ENCODE measurements at places on chromosomes 7 and 10.
A peak's percentile ranks its signal among the peaks of the same experiment; 100 is the strongest.

- H3K36me3 ChIP-seq = no peaks in the 10 kb centered on the region
- H3K27ac ChIP-seq = peak overlapping the region; percentile 59
- no peaks in the 10 kb centered on the region for H3K27me3 ChIP-seq
- DNase-seq = peak; percentile 45
- peak overlapping the region; percentile 49 for H3K4me3 ChIP-seq
Observed at GRCh38 chr10:48656241-48656913, 28.3 kb upstream of the WDFY4 start.

GRCh38 chr7:18555968-18556367 lies 60.4 kb downstream of the HDAC9 start:
- no peaks in the 10 kb centered on the region for H3K4me1 ChIP-seq
- H3K27me3 ChIP-seq = no peaks in the 10 kb centered on the region
- no peak overlapping the region for H3K27ac ChIP-seq
- H3K36me3 ChIP-seq = no peaks in the 10 kb centered on the region

- no peak overlapping the region for H3K27ac ChIP-seq
- no peaks in the 10 kb centered on the region for H3K4me1 ChIP-seq
- H3K36me3 ChIP-seq = no peaks in the 10 kb centered on the region
- DNase-seq = no peak
Observed at GRCh38 chr7:1362301-1362700, 97.0 kb downstream of the MICALL2 start.

DNA sequence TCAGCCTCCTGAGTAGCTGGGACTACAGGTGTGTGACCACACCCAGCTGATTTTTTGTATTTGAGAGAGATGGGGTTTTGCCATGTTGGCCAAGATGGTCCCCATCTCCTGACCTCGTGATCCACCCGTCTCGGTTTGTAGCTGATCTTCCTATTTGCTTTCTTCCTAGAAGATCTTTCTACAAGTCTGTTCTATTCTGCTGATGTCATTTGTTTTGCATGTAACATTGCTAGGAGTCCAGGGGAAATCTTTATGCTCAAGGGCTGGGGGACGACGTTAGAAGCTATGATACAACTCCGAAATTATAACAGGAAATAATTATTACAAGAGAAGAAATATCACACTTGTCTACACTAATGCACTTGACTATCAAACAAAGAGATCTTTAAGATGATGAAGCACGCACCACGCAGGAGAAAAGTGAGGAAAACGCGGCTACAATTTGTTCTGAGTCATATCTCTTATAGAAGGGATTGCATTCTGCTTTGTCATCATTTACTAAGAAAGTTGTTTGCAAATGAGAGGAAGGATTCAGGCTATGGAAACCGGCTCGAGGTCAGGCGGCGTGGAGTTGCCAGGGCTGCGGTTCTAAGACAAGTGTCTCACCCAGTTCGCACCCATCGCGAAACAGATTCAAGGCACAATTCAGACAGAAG lies 103.0 kb upstream of the CARD11 start:
- DNase-seq = no peak
- no peak overlapping the region for H3K4me3 ChIP-seq
- H3K27ac ChIP-seq = no peak overlapping the region
- no peaks in the 10 kb centered on the region for H3K36me3 ChIP-seq
- no peaks in the 10 kb centered on the region for H3K27me3 ChIP-seq
